COLO829 (cell line): ENCODE measurements at places on chromosomes 2 and 18.
A peak's percentile ranks its signal among the peaks of the same experiment; 100 is the strongest.

- DNase-seq = no peak
Observed at GRCh38 chr2:173264603-173265366, 89.9 kb upstream of the CDCA7 start.

GRCh38 chr18:6039055-6039454, 143.7 kb upstream of the TMEM200C start:
- no peak for DNase-seq

DNA sequence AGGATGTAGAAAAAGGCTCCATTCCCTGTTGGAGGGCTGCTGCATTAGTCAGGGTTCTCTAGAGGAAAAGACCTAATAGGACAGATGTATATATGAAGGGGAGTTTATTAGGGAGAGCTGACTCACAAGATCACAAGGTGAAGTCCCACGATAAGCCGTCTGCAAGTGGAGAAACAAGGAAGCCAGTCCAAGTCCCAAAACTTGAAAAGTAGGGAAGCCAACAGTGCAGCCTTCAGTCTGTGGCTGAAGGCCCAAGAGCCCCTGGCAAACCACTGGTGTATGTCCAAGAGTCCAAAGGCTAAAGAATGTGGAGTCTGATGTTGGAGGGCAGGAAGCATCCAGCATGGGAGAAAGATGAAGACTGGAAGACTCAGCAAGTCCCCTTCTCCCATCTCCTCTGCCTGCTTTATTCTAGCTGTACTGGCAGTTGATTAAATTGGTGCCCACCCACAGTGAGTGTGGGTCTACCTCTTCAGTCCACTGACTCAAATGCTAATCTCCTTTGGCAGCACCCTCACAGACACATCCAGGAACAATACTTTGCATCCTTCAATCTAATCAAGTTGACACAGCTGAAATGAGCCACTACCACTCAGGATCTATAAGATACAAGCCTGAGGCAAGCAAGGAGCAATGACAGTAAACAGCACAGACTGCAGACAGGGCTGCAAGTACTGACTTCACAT, 30.0 kb upstream of the ATG16L1 start:
- DNase-seq = no peak

DNA sequence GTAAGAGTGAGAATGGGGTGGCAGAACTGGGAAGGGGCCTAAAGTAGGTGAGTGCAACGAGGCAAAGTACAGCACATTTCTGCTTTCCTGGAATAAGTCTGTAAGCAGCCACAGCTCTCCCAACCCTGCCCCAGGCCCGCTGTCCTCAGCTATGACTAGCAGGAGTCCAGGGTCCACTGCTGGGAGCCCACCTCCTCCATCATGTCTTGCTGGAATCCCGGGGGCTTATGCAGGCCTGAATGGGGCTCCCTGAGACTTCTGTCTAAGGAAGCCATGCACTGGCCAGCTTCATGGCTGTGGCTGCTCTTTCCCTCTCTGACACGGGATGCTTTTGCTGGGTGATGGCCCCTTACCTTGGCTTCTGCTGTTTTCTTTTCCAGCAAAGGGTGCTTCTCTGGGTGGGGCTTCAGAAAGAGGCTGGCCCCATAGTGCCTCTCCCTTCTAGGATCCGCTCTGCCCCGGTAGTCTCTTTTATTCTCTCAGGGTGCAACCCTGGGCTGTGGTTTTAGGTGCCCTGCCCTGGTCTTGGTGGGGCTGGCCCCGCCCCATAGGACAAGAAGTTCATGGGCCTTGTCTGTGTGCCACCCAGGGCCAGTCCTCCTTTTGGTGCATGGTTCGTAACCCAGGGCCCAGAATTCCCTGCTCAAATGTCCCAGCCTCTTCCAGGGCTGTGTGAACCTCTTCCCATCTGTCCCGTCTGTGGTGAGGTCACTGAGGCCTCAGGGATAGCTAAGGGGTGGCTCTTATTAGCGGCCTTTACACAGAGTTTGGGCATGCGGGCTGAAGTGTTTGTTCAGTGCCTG, 33.8 kb upstream of the POLE4 start:
- DNase-seq = no peak

- no peak for DNase-seq
Observed at GRCh38 chr2:143186876-143187275, 57.7 kb downstream of the ARHGAP15 start.

DNA sequence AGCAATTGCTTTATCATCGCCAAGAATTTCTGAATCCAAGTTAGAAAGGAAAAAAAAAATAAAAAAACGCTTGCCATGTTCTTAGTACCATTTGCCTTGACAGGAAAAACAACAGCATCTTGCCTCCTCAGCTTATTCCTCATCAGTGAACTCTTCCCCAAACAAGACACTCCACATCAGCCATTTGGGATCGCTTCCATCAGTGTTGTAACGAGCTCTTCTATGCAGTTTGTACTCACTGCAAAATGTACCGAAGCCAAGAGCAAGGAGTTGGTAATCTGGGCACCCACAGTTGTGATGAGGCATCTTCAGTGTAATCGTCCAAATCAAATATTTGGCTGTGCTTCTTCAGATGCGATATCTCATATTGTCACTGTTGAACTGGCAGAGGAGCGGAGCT, 503.7 kb downstream of the TMEM182 start:
- no peak for DNase-seq

DNA sequence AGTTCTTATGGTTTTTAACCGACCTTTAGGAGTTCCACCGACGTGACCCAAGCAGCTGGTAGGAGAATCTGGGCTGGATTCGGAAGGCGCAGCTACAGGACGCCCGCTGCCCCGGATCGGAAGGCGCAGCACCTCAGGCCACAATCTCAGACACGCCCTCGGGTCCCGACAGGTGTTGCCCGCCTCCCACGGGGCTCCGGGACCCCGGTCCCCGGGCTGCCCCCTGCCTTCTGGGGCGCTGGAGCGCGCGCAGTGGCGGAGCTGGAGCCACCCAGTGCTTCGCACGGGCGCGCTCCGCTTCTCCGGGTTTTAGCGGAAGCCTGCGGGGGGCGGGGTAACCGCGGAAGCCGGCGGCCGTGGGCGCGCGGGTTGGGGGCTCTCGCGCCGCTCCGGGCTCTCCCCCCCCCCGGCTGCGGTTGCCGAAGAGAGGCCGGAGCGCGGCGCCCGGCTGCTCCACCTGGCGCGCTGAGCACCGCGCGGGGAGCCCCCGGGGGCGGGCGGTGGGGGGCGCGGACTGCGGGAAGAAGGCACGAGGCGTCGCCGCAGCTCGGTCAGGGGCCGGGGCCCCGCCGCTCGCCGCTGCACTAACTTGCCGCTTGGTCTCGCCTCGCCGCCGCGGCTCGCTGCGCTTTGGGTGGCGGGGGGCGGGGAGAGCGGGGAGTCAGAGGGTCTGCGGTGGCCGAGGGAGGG, 718.8 kb downstream of the DPP10 start:
- DNase-seq = no peak

DNA sequence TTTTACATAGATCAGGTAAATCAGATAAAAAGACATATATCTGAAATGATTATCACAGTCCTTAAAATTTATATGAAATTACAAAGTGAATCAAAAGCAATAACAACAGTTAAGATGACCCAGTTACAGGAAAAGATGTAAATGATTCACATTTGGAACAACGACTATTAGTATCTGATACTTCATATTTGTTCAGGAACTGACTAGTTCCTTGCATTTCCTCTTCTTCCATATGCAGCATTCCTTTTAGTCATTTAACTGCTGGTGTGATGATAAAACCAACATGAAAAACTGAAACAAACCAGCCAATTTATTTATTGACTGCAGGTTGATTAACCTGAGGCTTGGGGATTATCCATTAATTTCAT, 75.2 kb downstream of the RBMS1 start:
- no peak for DNase-seq

DNA sequence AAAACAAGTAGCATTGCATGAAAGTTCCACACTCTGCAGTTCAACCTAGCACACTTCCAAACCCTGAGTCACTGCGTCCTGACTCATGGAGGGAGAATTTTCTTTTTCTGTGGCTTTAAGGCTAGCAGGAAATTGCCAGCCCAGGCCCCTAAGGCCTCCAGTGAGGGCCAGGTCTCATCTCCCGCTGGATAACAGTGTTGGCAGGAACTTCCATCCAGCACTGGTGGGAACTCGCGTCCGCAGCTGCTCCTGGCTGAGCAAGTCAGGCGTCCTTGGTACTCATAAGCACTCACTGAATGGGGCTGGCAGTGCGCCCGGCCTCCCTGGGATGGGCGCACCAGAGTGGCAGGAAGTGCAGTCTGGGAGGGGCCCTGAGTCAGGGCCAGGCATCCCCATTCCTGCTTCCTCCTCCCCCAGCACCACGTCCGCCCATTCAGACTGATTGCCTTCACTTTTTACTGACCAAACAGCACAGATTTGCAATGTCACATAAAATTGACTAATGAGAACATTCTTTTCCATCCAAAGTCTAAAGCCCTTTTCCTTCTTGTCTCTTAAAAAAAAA, 14.3 kb downstream of the MALL start:
- peak; percentile 76 for DNase-seq

DNA sequence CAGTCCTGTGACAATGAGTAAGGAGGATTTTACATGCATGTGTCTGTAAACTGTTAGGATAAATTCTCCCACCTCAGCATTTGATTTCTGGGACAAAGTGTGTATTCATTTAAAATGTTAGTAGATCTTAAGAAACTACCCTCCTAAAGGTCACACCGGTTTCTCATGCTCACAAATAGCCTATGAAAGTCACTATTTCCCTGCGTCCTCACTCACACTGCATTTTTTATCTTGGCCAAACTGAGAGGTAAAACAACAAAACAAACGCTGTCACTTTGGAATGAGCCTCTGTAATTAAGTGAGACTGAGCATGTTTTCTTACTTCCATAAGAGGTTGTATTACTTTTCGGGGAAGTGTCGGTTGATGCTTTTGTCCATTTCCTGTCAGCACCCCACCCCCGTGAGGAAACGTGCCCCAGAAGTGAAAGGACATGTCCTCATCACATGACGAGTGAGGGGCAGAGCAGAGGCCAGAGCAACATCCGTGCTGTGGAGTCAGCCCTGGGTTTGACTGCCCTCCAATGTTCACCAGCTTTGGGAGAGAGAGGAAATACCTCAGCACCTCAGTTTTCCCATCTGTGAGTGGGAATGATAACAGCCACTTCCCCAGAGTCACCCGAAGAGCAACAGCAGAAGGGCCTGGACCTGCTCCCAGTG, 3.1 kb downstream of the GYPC start:
- DNase-seq = peak; percentile 63

GRCh38 chr2:121888189-121888557, 132.7 kb downstream of the TSN start:
- no peak for DNase-seq

DNA sequence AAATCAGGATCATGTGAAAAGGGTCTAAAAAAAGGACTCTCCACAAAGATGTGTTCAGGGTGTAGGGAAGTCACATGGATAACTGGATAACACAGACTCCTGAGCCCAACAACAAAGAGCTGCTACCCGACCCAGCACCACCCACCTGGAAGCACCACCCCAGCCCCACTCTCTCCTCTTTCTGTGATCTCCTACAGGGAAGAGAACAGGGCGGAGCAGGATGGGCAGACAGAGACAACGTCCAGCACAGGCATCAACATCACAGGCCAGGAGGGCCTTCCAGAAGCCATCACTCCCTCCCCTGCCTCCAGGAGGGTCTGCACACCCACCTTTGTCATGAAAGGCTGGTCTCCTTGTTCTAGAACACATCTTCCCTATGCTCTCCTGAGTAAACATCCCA, 1.3 kb upstream of the CIB4 start:
- DNase-seq = no peak

DNA sequence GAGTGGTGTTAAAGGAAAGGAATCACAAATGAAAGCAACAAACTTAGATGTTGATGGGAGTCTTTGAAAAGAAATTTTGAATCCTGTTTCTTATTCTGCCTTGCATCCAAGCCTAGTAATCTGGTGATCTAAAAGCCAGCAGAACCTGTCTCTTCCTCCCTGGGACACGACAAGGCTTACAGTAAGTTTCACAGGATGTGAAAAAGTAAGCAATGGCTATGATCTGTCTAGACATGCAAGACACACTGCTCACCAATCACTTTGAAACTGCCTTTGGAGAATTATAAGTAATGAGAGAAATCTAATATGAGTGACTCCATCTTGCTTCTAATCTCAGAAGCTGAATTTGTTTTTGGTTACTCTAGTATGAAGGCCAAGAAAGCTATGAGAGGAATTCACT, 103.7 kb downstream of the KCNH7 start:
- no peak for DNase-seq

GRCh38 chr18:51226587-51227350, 29.3 kb upstream of the MEX3C start:
- peak; percentile 21 for DNase-seq

DNA sequence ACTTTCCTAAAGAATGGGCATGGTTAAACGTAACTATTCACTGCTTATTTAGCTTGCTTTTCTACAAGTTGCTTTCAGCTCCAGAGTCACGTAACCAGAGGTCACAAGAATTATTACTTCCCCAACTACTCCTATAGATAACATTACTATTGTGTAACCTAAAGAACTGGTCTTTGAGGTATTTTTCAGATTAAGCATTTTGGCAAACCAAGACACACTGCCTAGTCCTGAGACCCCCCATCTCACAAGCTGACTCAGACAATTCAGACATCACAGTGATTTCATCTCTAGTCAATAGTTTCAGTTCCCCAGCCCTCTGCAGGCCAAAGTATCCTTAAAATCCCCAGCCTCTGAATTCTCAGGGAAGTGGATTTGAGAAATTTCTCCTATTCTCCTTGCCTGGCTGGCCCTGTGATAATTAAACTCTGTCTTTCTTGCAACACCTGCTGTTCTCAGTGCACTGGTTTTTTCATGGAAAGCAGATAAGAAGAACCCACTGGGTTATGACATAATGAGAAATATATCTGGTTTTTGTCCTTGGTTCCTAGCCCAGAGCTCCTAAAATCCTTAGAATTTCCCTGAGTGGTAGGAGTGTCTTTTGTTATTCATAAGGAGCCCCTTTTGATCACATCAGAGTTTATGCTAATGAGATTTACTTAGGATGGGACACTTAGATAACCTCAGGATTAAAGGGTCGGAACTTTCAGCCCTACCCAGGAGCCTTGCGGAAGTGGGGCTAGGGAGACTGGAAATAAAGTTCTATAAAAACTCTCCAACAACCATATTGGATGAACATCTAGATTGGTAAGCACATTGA, 1310.8 kb upstream of the CHAC2 start:
- DNase-seq = no peak

DNA sequence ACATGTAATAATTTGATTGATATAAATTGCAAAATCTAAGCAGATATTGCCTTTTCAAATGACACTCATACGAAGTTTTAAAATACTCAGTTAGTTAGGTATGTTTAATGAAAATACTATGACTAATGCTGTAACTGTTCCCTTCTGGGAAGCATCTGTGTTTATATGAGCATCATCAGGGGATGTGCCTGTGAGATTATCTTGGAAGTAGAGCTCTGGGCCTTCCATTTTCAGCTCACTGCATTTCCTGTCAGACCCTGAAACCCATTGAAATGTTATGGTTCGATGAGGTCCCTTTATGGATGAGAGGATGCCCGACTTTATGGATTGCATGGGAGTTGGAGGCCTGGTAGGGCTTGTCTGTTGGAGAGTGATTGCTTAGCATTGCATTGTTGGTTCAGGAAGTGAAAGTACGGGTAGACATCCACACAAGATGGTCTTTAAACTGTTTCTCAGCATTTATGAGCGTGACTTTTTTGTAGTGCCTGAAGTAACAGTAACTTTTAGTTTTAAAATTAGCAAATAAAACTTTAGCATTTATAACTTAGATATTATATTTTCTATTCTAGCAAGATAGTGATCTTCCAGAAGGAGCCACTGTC, 28.7 kb downstream of the ELP2 start:
- no peak for DNase-seq
